Stimulated activated CD8-positive, alpha-beta memory T cell treated with anti-CD3 and anti-CD28 coated beads, Interleukin-15, amount 100 ng/mL, for 1 hour (primary cell): ENCODE measurements at places on chromosomes 1 and 21.

GRCh38 chr1:21308330-21308729 is 18.1 kb upstream of the ECE1 start:
- no peak for DNase-seq

DNA sequence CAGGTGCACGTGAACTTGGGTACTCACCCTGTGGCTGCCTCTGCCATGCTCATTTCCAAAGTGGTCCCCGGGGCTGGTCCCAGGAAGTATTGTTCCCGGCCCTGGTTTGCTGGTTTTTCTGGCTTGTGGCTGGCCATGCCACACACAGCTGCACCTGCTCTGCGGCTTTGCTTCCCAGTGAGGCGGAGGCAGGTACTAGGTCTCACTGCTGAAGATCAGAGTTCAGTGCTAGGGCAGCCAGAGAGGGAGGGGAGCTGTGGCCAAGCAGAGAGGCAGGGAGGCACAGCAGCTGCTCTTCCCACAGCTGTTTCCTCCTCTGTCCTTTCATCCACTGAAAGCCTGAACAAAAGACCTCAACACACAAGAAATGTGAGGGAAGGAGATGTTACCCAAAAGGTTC is 30.5 kb downstream of the ENO1 start:
- DNase-seq = no peak

DNA sequence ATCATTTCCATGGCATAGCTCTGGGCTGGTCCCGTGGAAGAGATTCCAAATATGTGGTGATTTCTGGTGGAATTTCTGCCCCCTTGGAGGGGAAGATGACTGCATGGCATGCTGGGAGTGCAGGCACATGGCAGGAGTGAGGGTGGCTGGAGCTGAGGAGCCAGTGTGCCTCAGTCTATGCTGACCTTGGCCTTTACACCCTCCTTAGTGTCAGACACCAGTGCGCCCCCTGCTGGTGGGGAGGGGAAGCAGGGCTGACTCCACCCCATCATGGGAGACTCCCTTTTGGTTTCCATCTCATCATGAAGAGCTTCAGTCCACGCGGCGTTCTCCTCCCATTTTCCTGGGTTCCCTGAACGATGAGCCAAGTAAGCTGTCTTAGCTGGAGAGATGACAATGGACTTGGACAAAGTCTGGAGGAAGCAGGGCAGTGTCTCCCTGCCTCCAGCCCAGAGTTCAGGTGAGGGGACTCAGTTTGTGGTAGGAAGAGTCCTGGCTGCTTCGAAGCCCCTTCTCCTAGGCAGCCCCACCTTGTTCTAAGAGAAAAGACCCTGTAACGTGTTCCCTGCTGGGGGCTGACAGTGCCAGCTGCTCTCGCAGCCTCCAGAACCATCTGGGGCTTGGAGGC is 10.3 kb downstream of the ALX3 start:
- peak; percentile 39 for DNase-seq

DNA sequence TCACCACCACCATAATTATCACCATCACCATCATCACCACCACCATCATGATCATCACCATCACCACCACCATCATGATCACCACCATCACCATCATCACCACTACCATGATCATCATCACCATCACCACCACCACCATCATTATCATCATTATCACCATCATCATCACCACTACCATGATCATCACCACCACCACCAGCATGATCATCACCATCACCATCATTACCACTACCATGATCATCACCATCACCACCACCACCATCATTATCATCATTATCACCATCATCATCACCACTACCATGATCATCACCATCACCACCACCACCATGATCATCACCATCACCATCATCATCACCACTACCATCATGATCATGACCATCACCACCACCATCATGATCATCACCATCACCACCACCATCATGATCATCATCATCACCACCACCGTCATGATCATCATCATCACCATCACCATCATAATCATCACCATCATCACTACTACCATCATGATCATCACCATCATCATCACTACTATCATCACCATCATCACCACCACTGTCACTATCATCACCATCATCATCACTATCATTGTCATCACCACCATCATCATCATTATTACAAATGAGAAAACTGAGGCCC is 60.2 kb downstream of the TRABD2B start:
- DNase-seq = no peak

DNA sequence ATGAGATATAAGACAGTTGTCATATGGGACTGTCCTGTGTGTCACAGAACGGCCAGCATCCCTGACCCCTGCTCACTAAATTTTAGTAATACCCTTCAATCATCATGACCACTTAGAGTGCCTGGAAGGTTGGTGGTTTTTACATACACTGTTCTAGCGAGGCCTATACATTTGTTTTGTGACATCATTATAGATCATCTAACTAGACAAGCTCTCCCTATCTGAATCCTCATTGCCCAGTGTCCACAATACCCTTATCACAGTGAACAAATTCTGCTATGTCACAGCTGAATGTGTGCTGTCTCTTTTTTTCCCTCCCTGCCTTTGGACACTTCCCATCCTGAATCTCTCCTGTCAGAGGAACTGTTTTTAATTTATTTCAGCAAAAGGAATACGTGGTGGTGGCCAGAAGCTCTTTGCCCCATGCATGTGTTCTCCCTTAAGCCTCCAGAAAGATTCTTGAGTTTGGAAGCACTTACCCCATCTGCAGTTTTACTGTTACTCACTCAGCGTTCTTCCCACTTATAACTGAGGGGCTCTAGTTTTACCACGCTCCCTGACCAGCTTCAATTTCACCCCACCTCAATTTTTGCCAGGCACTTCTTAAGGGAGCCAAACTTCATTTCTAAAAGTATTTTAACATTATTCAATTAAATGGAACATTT is 70.3 kb downstream of the OLFML2B start:
- DNase-seq = no peak

DNA sequence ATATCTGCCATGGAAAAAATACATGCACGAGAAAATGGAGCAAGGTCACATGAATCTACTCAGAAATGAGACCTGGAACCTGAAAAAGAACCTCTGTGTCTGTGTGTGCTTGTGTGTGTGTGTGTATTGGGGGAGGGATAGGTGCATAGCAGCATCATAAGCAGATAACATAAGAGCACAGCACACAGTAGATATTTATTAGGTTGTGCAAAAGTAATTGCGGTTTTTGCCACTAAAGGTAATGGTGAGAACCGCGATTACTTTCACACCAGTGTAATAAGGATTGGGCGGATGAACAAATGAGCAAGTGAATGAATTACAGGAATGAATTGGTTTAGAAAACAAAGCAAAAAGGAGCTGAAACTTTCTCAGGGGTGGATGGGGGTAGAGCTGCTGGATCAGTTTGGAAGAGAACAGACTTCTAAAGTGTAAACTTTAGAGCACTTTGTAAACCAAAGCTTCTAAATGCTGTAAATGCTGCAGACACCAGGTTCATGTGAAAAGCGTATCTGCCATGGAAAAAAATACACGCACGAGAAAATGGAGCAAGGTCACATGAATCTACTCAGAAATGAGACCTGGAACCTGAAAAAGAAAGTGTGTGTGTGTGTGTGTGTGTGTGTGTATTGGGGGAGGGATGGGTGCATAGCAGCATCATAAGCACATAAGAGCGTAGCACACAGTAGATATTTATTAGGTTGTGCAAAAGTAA is 156.9 kb downstream of the TOMM20 start:
- no peak for DNase-seq

DNA sequence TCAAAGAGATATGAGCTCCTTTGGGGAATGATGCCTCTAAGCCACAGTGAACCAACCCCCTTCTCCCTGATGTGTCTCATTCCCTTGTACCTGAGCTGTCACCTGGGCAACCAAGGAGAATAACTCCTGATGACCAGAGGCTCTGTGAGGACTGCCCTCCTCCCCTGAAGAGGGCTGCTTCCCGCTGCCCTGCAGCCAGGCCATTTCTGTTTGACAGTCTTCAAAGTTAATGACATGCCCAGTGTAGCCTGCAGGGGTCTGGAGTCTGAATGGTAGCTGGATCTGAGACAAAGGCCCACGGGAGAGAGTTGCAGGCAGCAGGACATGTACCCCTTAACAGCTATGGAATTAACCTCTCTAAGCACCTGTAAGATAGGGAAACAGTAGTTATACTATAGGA is 3.4 kb upstream of the SLFNL1 start:
- DNase-seq = no peak

DNA sequence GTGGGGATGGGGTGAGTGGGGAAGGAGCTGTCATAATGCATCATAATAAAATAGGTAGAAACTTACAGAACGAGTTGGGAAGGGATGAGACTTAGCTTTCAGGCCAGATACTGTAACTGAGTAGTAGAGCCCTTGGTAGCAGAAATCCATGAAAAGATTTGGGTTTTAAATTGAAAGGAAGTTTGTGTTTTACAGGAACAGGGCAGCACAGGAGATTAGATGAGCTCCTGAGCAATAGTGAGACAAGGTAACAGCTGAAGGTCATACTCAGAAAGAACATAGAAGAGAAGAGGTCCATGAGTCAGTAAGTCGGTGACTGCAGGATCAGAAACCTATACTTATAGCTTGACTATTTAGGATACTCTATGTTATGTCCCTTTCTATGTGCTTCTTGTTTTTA is 7.3 kb downstream of the MAP10 start:
- DNase-seq = no peak

GRCh38 chr1:155255243-155256007 is at the start of gene ENTREP3:
Gene ENTREP3 (minus strand): TSS chr1:155255483. CDS start chr1:155254877, 606 bp downstream.
- peak; percentile 54 for DNase-seq

GRCh38 chr1:225603538-225604354 is 49.2 kb downstream of the ENAH start:
- DNase-seq = no peak

DNA sequence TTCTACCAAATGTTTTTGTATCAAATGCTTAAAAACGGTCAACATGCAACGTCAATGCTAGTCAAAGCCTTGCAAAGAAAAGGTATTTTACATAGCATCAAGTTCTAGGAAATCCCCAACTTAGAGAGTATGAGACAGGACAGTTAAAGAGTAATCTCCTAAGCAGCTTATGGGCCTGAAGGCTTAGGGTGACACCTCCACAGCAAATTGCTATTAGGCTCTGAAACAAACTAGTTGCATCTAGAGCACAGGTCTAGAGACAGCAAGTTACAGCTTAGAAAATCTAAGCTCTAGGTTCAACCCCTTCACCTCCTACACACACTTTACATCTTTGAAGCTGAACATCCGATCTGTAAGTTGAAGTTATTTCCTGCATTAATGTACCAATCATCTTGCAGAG is 13.7 kb downstream of the PABPC4 start:
- no peak for DNase-seq

GRCh38 chr1:119314001-119314796 is 54.4 kb upstream of the HAO2 start:
- no peak for DNase-seq

DNA sequence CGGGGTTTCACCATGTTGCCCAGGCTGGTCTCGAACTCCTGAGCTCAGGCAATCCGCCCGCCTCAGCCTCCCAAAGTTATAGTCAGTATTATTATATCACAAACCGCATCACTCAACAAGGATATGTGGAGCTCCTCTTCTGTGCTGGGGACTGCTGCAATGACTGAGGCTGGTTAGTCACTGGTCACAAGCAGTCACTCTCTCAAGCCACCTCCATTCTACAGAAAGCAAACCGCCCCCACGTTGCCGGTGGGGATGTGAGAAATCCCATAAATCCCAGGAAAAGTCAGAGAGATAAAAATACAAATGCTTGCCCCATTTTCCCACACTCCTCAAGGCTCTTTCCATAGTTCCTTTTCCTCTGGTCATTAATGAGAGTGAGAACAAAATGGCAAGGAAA is 155.7 kb downstream of the ADSS2 start:
- DNase-seq = no peak
